NCI-H226 (cell line): ENCODE measurements at places on chromosomes 13 and 19.

GRCh38 chr13:41029629-41030028 lies 10.5 kb upstream of the ELF1 start:
- DNase-seq, result no peak

GRCh38 chr13:22915442-22916082 lies 265.2 kb upstream of the SGCG start:
- DNase-seq, result no peak

DNA sequence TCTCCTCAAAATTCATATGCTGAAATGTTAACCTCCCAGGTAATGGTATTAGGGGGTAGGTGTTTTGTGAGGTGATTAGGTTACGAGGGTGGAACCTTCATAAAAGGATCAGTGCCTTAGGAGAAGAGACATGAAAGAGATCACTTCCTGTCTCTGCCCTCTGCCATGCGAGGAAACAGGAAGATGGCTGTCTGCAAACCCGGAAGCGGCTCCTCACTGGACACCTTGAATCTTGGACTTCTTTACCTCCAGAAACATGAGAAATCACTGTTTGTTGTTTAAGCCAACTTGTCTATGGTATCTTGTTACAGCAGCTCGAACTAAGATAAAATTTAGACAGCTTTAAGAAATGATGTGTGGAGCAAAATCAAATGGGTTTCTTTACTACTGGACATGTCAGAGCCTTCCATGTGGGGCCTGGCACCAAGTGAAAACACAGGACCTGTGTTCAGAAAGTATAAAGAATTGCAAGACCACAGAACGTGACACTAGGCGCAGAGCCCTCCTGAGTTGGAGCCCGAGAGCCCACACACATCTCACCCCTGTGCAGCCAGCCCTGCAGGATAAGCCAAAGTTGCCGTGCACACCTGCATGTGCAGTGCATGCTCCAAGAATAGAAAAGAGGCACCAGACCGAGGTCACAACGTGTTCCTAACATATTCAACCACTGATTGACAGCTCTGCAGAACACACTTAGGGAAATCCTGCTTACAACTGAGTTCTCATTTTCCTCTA lies 112.5 kb upstream of the UQCRFS1 start:
- no peak for DNase-seq

DNA sequence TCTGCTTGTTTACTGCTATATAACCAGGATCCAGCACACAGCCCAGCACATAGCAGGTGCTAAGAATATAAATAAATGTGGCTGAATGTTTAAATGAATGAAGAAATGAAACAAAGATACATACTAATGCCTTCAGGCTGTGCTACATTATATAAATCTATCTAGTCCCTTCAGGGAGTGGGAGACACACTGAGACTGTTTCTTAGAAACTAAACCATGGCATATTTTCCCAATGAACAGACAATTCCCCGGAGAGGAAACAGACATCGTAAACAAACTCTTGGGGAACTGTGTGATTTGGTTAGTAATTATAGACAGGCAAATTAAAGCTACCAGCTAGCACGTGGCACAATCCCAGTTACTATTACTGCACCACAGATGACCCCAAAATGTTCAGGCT lies 9.7 kb upstream of the FEM1A start:
- DNase-seq, result no peak
